ENCODE measurements at places on chromosomes 3 and 15.

- no peak for DNase-seq
Observed at GRCh38 chr3:97037294-97037943, 223.0 kb downstream of the EPHA6 start.

DNA sequence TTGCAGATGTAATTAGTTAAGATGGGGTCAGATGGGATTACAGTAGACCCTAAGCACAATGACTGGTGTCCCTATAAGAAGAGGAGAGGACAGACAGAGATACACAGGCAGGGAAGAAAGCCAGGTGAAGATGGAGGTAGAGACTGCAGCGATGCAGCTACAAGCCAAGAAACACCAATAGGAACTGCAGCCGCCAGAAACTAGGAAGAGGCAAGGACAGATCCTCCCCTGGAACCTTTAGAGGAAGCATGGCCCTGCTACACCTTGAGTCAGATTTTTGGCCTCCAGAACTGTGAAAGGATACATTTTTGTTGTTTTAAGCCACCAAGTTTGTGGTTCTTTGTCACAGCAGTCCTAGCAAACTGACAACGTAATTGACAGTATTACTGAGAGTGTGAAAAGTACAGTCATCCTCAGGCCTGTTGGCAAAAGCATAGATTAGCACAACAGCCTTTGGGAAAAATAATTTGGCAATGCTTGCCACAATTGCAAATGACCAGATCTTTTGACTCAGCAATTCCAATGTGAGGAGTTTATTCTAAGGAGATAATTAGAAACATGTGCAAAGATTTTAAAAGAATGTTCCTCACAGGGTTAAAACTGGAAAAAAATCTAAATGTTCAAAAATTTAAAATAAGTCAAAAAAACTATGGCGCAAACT, 82.6 kb upstream of the TJP1 start:
- DNase-seq: no peak

DNA sequence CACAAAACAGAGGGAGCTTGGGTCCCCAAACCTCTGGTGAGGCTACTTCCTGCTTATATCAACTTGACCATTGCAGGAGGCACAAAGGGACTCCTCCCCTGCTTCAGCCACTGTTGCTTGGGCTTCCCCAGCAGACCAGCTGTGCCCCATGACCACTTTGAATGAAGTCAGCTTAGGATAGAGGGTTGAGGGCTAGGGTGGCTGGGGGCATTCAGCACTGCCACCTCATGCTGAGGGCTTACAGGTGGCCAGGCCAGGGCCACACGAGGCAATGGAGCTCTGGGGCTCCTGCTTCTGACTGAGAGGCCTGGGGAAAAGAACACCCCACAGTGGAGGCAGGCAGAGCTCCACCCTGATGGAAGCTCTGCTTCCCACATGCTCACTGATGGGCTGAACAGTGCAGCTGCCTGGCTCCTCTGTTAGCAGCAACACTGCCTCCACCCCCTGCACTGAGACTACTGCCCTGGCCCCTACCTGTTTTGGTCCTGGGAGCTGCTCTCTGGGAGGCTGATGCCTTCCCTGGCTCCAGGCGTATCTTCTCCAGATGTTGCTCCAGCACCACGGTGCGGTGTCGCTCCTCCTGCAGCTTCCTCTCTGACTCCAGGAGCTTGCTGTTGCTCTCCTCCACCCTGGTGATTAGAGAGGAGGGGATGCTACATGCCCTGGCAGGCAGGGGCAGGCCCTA, 10.2 kb upstream of the HHATL start:
- DNase-seq: no peak

DNA sequence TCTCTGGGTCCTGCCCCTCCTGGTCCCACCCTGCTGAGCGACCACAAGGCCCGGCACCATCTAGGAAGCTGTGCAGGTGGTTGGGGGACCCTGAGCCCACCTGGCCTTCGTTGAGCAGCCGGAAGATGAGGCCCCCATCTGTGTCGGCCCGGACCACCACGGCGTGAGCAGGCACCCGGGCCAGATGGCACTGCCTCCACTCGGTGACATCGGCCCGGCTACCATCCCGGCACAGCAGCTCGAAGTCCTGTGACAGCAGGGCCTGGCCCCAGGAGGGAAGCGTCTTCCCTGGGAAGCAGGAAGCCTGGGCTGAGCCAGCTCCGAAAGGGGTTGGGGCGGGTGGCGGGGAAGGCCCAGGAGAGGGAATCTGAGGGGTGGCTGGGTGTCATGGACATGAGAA, 12.6 kb downstream of the MELTF start:
- no peak for DNase-seq

GRCh38 chr15:82103468-82103867, 57.6 kb upstream of the MEX3B start:
- DNase-seq: no peak

DNA sequence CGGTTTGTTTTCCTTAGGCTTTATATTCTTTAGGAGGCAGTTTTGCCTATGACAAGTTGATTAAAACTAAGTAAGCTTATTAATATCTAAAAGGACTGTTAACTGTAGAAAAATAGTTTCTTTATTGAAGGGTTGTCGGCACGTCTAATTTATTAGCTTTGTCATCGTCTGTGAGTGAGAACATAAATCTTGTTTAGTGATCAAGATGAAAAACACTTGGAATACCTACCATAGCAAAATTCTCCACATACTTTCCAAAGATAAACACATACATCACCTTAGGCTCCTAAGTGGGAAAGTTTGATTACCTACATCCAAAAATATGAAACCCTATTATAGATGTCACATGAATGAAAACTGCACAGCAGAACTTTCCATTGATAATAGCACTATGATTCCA, 139.1 kb upstream of the BNIP2 start:
- no peak for DNase-seq

- DNase-seq: no peak
Observed at GRCh38 chr15:60708684-60709083, 229.7 kb upstream of the ICE2 start.

GRCh38 chr3:8847317-8847716, 77.9 kb upstream of the OXTR start:
- no peak for DNase-seq

GRCh38 chr3:150521463-150521862, 24.8 kb downstream of the SERP1 start:
- DNase-seq: no peak

DNA sequence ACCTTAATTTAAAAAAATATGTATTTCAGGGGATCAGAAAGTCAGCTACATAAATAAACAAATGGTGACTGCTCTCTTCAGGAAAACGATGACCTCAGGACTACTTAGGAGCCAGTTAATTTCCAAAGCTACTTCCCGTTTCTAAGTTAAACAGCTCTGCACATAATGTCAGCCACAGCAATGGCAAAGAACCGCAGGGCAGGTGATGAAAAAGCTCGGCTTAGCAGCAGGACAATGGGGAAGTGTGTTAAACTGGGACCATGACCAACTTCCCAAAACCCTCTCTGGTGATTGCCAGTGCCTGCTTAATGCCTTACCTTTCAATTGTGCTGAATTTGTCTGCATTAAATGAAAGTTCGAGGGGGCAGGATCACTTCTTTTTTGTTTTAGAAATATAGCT, 258.9 kb downstream of the FHIT start:
- DNase-seq: no peak

GRCh38 chr3:159586571-159587202, 401.9 kb upstream of the IL12A start:
- no peak for DNase-seq

- DNase-seq: no peak
Observed at GRCh38 chr3:174208161-174208560, 651.0 kb upstream of the NAALADL2 start.

DNA sequence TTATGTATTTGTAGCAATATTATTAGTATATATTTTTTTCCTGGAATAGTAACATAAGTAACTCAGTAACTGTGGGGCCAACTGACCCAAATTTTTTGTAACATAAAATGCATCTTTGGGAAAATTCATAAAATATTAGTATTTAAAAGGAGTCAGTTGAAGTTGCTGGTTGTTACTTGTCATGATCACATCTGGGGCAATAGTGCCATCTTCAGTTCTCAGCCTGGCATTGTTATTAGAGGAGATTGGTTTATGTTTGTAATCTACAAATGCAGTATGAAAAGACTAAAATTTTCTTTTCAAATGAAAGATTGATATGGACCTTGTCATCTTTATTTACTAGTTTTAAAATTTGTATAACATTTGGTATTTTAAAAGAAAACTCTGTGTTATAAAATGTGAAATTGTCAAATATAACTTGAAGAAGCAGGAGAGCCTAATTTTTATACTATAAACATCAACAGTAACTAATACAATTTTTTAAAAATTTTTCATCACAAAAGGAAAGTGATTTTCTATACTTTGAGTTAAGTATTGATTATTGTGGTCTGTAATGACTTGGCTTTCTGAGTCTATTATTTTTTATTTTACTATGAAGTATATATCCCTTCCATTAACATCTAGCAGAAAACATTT, 38.8 kb upstream of the MLF1 start:
- DNase-seq: no peak

GRCh38 chr15:75928680-75929608, 25.3 kb downstream of the FBXO22 start:
- DNase-seq: no peak

DNA sequence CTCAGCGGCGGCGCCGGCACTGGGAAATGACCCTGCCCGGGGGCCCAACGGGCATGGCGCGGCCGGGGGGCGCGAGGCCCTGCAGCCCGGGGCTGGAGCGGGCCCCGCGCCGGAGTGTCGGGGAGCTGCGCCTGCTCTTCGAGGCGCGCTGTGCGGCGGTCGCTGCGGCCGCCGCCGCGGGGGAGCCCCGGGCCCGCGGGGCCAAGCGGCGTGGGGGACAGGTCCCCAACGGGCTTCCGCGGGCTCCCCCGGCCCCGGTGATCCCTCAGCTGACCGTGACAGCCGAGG, 172 bp downstream of the ITPKA start:
- no peak for DNase-seq

DNA sequence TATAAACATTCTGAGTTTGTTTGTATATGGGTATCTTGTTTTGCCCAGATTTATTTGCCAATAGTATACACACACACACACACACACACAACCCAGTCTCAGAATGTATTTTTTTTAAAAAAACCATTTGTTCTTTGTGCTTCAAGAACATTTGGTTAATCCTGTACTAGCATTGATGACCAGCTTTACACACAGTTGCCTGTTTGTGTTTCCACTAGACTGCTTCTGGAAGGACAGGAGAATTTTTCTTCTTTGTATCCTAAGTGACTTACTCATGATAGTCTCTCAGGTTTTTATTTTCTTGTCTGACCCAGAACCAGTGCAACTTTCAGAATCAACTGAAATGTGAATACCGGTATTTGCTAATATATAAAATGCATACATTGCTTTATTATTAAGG, 40.5 kb downstream of the U2SURP start:
- no peak for DNase-seq

- peak; percentile 30 for DNase-seq
Observed at GRCh38 chr3:184261270-184261853, at the start of gene CAMK2N2. TSS of gene CAMK2N2 (minus strand) at chr3:184261553. CDS start at chr3:184261285, 268 bp downstream.

DNA sequence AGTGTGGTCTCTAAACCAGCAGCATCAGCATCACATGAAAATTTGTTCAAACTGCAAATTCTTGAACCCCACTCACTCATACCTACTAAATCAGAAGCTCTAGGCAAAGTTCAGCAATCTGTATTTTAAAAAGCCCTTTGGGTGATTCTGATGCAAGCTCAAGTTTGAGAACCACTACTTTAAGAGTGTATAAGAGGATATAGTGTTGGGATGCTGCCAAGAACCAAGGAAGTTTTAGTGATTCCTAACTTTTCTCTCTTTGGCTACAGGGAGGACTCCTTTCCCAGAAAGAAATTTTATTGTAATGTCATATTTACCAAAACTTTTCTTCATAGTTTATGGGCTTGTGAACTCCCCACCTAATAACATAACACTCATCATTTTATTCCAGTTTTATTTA, 422.2 kb downstream of the TBC1D5 start:
- no peak for DNase-seq
